Fibroblast of lung (primary cell): ENCODE measurements at places on chromosomes 11 and 22.
A peak's percentile ranks its signal among the peaks of the same experiment; 100 is the strongest.

DNA sequence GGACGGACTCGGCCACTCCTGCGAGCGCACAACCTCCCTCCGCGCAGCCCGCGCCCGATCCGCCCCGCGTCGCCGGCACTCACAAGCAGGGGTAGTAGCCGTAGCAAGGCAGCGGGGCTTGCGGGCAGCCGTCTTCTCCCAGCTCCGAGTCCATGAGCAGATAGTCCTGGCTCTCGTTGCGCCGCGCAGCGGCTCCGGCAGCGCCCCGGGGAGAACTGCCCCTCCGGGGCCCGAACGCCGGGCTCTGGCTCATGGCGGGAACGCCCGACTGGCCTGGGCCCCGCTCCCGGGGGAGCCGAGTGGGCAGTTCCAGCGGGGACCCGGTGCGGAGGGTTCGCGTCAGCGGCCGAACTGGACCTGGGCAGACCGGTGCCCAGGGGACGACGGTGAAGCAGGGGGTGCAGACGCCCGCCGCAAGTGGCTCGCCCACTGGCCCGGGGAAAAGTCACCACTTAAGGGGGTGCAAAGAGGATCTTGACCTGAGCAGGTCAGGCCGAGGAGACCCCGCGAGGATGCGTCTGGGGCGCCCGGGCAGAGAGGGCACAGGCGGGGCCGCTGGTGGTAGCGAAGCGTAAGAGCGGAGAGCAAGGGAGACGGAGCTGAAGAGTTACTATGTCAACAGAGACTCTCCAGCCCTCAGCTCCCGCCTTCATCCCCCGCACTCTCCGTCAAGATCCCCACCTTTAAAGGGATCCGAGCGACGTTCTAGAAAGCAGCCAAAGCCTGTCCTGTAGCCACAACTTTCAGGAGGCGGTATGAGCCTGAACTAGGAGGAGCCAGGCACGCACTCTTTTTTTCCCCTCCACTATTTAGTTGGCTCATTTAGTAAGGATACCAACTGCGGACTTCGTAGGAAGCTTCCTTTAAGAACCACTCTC lies at the start of gene TRPC6:
TRPC6 (minus strand) TSS at position 757 of the 878 bp plus-strand sequence; CDS start at position 253, 504 bp downstream.
- DNase-seq = peak; percentile 11

GRCh38 chr11:121032546-121032945 lies 8.6 kb downstream of the TBCEL start:
- no peak for DNase-seq

DNA sequence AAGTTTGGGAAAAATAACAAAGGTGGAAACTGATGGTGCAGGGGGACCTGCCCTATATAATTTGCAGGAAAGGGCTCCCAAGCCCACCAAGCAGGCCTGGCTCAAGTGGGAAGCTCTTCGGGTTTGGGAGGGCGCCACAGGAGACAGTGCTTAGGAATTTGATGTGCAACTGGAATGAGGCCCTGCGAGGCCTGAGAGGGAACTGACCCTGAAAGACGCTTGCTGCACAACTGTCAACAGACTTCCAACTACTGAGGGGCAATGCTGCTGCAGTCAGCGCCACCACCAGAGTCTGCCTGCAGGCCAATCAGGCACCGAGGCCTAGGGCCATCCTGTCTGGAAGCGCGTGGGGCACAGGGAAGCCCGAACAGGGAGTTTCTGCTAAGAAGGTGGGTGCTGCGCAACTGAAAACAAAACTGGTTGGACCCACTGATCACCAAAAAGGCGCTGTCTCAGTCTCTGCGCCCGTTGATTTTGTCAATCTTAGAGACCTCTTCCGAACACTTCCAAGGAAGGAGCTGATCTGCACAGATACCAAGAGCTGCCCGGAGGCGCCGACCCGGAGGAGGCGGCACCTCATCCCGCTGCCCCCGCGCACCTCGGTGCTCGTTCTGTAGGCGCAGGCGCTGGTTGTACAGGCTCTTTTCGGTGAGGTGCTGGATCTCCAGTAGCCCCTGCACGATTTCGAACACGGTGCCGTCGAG lies 667 bp downstream of the DGCR6L start:
- DNase-seq = no peak

GRCh38 chr11:31870609-31871309 lies 59.6 kb upstream of the PAX6 start:
- peak; percentile 33 for DNase-seq

GRCh38 chr22:33984656-33985285 lies 64.5 kb upstream of the LARGE1 start:
- DNase-seq = no peak

GRCh38 chr11:61335355-61335710 lies 2.3 kb downstream of the TKFC start:
- no peak for DNase-seq

DNA sequence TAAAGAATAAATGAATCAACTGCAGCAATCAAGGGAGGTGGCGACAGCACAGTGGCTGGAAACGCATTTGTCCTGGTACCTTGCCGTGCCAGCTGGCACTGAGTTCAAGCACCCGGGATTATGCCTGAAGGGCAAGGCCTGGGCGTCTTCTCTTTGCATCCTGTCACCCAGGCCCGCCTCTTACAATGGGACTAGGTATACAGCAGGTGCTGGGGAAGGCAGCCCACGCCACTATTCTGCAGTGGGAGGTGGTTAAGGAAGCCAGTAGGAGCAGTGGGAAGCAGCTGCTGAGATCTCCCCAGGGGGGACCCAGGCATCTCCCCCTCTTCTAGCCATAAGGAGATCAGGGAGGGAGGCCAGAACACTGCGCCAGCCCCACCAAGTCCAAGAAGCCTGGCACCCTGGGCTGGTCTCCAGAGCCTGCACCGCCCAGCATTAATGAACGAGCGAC lies 15.3 kb upstream of the BAIAP2L2 start:
- no peak for DNase-seq

- peak; percentile 93 for DNase-seq
Observed at GRCh38 chr11:128796270-128796669, 70.8 kb downstream of the KCNJ1 start.

GRCh38 chr11:109096266-109096665 lies 325.7 kb upstream of the C11orf87 start:
- no peak for DNase-seq

DNA sequence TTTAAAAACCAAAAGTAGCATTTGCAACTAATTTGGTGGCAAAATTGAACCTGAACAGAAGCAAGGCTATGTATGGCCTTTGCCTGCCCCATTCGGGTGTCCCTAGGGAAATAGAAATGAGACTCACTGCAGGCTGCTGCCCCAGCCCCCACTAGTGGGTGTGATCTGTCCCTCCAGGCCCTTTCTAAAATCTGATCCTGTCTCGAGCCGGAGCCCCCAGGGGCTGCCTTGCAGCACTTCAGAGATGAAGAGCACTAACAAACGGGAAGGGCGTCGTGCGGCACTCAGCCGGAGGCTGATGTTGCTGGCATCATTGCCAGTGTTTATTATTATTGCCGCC lies 43.2 kb downstream of the CD82 start:
- no peak for DNase-seq

- no peak for DNase-seq
Observed at GRCh38 chr11:120890609-120891320, 133.1 kb upstream of the TBCEL start.

DNA sequence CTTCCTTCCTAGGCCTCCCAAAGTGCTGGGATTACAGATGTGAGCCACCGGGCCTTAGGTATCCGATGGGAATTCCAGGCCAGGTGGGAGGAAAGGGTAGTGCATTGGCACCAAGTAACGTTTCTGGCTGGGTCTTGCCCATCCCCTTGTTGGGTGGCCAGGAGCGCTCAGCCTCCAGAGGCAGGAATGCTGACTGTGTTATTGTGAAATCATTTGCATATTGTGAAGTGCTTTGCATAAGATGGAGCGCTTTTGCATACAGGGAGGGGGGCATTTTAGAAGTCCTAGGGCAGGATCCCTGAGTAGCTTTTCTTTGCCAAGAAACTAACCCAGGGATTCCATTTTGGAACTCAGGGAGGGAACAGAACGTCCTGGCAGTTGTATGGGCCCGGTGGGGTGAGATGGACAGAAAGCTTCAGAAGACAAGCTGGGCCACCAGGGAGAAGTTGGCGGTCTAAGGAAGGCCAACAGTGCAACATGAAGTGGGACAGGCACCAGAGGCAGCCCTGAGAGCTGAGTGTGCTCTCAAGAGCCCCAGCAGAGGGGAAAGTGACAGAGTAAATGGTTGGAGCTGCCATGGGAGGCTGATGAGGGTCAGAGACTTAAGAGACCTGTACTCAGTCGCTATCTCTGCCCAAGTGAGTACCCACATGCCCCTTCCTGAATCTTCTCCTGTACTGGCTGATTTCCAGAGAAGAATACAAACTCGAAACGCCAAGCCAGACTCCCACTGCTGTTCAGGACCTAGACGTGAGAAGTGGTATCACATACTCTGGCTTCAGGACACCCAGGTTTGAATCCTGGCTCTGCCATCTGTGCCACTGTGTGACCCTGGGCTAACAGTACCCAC lies 1.3 kb upstream of the SLC39A13 start:
- DNase-seq = peak; percentile 24

DNA sequence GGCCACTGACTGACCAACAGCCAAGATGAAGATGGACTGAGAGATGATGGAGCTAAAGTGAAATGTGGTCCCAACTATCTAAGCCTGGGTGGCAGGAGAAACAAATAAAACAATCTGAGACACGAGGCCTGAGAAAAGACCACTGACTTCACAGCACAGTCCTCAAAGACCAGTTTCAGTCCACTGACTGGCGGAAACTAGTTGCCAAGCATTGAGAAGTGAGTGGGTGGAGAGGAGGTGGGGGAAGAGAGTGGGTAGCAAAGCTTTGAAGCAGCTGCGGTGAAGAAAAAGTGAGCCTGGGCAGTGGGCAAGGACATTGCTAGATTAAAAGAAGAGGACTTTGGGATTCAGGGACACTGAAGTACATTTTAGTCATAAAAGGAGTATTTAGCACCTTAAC lies 1.9 kb downstream of the MS4A1 start:
- DNase-seq = no peak

DNA sequence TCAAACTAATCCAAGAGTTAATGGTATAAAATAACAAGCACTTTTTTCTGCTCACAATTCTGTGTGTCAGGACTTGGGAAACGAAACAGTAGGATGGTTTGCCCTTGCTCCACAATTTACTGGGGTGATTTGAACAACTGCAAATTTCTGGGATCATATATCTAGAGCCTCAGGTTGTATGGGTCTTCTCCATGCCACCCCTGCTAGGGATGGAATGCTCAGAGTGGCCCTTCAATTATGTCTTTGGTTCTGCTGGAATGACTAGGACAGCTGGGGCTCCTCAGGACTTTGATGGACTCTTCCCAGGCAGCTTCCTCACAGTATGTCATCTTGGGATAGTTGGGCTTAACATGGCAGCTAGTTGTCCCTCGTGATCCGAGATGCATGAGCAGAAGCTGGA lies 223.0 kb upstream of the ANO5 start:
- no peak for DNase-seq

GRCh38 chr22:50697667-50698506 lies 25.3 kb downstream of the SHANK3 start:
- DNase-seq = no peak

DNA sequence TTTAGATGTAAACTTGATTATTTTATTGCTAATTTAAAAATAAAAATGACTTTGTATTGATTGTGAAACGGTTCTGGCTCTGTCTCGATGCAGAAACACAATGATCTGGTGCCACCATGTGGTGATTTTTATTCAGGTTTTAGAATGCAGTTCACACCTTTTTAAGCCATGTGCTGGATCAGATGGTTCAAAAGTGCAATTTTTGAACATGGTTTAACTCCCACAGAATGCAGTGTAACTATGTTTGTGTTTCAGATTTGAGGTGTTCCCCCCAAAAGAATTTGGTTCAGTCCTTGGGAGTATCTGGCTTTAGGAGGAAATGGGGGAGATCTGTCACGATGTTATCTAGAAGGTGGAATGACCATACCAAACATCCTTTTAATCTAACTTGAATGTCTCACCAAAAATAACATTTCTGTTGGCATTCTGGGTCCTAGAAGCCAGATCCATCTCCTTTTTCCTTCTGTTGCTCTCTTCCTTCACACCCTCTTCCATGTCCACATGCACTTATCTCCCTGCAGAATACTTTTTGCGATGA lies 7.9 kb downstream of the MRPL16 start:
- DNase-seq = peak; percentile 39

GRCh38 chr11:88482871-88483301 lies 145.3 kb upstream of the CTSC start:
- DNase-seq = peak; percentile 75

DNA sequence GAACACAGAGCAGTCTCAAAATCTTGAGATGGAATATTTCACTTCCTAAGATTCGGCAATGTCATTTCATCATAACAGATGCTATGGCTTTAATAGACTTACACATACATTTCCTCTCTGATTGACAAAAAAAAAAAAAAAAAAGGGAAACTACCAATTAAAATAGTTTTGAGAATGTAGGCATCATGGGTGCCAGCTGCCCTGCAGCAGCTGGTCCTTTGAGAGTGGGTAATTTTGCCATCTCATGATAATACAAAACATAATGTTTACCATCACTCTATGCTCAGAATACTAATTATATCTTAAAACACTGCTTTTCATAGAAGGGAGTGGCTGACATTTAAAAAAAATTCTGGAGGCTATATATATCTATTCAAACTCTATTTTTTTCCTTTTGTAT lies 775.6 kb upstream of the CCDC90B start:
- DNase-seq = no peak

DNA sequence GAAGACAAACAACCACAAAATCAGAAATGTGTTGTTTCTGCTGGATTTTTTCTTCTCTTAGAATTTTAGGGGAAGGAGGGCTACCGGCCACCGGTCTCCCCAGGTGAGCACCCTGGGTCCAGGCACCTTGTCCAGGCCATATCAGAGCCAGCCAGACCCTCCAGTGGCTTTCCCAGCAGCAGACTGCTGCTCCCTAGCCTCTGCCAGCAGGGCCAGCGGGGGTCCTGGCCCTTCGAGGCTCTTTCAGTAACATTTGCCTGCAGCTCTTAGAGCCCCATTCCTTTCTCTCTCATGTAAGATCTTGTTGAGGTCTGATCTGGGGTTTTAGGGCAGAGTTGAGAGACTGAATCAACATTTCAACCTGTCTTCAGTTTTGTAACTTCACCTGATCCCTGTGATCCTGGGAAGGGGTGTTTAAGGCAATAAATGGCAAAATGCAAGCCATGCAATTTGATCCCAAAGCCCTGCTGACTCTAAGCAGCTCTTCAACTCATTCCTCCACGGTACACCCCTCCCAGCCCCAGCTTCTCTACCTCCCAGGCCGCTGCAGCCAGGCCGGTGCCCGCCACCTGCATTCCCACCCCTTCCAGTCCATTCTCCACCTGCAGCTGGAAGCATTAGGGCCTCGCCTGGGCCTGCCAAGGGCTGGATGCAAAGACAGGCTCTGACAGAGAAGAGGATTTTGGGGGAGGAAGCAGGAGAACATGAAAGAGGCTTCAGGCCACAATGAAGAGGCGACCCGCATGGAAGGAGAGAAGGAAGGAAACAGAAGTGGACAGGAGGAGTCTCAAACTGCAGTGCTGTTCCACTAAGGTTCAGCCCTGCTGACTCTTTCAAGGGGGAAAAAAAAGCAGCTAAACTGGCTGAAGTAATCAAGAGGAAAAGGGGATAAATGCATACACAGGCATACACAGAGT lies 113.0 kb upstream of the FGF3 start:
- DNase-seq = no peak

- no peak for DNase-seq
Observed at GRCh38 chr11:133905677-133906156, 51.1 kb downstream of the IGSF9B start.

DNA sequence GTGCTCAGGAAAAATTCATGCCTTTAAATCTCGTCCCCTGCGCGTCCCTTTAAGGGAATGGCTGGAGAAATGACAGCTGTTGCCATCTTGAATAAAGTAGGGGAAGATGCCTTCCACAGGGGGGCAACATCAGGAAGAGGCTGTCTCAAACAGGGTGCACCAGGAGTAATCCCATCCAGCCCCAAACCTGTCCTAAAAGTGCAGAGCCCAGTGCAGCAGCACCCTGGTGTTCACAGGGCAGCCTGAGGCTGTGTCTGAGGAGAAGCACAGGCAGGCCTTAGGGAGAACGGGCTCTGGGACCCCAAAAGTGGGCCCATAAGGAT lies 10.8 kb upstream of the C11orf96 start:
- no peak for DNase-seq
